ENCODE measurements at places on chromosomes 3 and 15.

DNA sequence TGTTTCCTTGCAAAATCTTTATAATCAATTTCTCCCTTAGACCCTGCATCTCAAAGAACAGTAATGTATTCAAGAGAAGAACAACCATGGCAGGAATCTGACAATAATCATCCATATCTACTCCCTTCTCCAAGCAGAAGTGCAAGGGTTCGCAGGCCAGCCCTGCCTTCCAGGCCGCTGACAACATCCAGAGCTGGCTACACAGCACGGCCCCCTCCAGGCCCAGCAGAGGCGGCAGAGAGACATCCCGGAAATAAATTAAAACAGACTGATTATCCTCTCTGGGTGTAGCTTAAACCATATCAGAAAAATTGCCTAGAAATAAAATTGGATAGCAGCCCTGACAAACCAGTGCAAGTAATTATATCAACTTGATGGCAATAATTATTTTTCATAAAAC lies 223.3 kb downstream of the FAM43A start:
- no peak for DNase-seq

GRCh38 chr3:96200897-96201296 lies 613.5 kb upstream of the EPHA6 start:
- DNase-seq, result no peak

- DNase-seq, result no peak
These were observed 116.3 kb downstream of the RPL22L1 start for GRCh38 chr3:170753421-170754310.

- DNase-seq, result no peak
These were observed 43.1 kb downstream of the DNAJB8 start for GRCh38 chr3:128423525-128424147.

DNA sequence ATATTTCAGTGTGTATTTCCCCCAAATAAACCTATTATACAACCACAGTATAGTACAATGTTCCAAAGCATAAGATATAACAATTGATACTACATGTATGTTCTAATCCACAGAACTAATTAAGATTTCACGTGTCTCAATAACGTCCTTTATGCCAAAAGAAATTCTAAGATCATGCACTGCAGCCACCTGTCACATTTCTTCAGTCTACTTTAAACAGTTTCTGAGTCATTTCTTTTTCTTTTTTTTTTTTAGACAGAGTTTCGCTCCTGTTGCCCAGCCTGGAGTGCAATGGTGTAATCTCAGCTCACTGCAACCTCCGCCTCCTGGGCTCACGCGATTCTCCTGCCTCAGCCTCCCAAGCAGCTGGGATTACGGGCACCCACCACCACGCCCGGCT lies 190.2 kb downstream of the STAG1 start:
- DNase-seq, result no peak

DNA sequence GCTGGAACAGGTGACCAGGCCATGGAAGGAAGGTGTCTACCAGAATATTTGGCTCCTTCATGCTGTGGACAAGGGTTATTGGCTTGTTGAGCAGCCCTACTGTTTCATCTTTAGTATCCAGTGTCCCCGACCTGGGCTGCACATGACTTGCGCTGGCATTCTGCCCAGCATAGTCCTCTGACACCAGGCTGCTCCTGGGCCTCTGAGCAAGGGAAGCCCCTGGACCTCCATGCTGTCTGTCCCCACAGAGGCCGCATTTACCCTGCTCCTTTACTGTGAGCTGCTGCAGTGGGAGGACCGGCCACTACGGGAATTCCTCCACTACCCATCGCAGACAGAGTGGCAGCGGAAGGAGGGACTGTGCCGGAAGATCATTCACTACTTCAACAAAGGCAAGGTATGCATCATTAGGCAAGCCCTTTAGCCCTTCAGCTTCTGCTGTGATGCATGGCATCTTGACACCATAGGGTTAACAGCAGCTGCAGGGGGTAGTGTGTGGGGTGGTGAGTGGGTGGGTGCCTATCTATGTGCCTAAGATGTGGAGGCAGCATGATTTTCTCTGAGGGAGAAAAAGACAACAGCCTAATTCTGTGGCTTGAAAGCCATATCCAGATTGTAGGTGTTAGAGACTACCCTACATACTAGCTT lies 44.0 kb upstream of the MANF start:
- DNase-seq, result no peak

DNA sequence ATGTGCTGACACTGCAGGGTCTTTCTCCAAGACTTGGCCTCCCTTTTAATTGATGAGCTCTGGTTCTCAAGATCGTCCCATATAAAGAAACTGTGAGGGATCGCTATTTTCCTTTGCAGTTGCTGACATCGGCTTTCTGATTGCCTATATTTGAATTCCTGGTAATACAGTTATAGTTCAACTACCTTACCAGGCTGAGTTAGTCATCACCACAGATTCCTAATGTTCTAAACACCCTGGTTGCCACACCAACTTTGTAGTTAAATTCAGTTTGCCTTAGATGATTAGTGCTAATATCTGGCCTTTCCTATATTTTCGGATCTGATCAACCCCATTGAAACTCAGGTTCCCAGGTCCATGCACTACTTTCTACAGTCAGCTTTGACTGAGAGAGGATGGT lies 125.0 kb downstream of the GMNC start:
- DNase-seq, result no peak

GRCh38 chr3:13843351-13843750 lies 36.5 kb downstream of the WNT7A start:
- no peak for DNase-seq

GRCh38 chr3:179454887-179455286 lies 3.6 kb upstream of the GNB4 start:
- no peak for DNase-seq

DNA sequence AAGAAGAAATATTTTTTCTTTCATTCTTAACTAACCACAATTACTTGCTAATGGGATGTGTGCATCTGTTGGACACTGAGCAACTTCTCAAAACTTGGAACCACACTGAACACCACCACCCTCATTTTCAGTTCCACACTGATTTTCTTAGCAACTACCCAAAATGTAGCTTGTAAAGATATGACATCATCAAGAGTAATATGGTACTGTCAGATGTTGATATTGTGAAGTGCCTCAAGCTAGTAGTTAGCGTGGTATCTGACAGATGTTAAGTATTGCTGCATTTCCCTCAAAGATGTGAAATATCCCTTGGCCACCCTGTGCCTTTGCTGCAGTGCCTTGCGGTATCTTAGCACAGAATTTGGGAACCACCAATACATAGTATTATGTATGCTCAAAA lies 9.3 kb downstream of the RFTN1 start:
- DNase-seq, result no peak

GRCh38 chr15:67444100-67444499 lies 76.8 kb upstream of the C15orf61 start:
- DNase-seq, result no peak

GRCh38 chr3:126956866-126957650 lies 25.9 kb upstream of the PLXNA1 start:
- no peak for DNase-seq

DNA sequence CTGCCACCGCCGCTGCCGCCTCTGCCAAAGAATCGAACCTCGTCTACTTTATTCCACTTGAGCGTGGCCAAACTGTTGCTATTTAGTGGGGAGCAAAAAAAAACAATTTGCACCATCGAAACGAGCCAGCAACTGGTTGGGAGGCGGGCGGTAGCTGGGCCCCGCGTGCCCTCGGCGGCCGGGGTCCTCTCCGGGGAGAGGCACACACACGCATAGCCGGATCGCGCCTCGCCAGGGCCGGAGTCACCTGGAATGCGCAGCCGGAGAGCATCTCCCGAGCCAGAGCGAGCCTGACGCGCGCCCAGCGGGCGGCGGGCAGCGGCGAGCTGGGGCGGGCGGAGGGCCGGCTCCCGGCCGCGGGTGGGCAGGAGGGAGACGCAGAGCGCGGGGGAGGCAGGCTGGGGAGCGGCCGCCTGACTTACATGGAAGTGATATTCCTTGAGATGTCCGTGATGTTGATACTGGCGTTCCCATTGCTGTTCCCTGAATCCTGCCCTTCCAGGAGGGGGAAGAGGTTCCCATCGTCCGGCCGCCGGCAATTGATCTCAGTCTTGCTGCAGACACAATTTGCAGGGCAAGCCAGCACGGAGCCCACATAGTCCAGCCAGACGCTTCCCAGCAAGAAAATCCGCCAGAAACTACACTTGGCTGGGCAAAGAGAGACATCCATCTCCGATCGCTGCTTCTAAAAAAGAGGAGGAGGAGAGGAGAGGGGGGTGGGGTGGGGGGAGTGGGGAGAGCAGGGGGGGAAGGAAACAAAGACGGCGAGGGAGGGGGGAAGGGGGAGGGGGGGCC lies 858 bp downstream of the NTRK3 start:
- DNase-seq, result no peak

- no peak for DNase-seq
These were observed 50.1 kb downstream of the SYN2 start for GRCh38 chr3:12054245-12054644.

DNA sequence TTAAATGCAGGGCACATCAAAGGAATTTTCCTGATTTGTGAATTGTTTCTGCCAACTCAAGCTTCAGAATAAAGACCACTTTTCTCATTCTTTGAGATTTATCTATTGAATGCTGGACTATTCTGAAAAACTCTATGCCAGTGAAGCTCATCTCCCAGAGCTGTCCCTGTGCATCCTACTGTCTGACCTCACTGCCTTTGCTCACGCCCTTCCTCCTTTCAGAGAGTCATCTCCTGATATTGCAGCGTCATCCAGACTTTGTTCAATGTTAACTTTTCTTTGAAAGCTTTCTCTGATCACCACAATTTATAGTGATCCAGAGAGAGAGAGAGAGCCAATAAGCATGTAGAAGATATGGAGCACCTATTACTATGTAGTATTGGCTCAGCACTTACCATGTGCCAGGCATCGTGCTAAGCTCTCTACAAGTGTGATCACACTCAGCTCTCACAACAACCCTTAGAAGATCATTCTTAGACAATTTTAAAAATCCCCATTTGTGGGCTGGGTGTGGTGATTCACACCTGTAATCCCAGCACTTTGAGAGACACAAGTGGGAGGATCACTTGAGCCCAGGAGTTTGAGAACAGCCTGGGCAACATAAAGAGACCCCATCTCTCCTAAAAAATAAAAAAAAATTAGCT lies 30.2 kb upstream of the TLE3 start:
- DNase-seq, result no peak

DNA sequence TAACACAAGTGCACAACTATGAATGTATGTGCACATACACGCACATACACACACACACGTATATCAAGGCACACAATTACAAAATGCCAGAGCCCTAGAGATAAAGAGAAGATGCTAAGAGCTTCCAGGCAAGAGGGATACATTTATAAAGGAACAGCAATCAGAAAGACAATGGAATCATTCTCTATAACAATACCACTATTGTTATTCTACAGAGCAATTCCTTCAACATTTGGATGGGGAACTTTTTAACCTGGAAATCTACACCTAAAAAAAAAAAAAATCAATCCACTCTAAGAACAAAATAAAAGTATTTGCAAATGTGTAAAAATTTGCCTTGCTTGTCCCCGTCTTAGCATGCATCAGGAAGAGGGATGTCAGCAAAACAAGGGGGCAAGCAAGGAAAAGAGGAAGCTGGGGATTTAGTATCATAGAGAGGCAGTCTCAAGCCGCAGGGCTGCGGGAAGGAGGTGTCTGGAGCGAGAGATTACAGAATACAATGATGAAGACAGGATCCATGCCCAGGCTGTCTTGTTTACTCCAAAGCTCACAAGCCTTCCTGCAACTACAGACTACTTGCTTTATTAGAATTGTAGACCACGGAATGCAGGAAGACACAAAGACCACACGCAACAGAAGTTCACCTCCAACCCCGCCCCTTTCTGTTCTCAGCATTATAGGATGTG lies 220.2 kb downstream of the NTRK3 start:
- DNase-seq, result no peak

DNA sequence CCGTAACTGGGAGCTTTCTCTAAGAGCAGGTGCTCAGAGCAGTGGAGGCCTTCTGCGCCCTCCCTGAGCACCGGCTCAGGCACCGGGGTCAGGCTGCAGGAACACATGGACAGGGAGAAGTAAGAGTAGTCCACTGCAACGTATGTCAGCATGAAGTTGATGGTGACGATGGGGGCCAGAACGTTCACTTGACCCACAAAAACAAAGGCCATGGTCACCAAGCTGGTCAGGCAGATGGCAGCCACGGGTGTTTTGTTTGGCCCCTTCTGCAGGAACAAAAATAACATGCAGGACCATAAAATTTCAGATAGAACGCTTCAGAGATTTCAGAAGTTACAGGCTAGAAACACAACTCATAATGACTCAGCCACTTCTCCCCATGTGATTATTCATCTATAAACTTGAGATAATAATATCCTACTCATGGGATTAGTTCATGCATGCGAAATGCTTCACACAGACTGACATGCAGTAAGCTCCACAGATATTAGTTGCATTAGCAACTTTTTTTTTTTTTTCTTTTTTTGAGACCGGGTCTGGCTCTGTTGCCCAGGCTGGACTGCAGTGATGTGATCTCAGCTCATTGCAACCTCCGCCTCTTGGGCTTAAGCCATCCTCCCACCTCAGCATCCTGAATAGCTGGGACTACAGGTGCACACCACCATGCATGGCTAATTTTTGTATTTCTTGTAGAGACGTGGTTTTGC lies 52.2 kb upstream of the HEG1 start:
- no peak for DNase-seq

GRCh38 chr3:44309500-44309899 lies 29.1 kb upstream of the TCAIM start:
- DNase-seq, result no peak

DNA sequence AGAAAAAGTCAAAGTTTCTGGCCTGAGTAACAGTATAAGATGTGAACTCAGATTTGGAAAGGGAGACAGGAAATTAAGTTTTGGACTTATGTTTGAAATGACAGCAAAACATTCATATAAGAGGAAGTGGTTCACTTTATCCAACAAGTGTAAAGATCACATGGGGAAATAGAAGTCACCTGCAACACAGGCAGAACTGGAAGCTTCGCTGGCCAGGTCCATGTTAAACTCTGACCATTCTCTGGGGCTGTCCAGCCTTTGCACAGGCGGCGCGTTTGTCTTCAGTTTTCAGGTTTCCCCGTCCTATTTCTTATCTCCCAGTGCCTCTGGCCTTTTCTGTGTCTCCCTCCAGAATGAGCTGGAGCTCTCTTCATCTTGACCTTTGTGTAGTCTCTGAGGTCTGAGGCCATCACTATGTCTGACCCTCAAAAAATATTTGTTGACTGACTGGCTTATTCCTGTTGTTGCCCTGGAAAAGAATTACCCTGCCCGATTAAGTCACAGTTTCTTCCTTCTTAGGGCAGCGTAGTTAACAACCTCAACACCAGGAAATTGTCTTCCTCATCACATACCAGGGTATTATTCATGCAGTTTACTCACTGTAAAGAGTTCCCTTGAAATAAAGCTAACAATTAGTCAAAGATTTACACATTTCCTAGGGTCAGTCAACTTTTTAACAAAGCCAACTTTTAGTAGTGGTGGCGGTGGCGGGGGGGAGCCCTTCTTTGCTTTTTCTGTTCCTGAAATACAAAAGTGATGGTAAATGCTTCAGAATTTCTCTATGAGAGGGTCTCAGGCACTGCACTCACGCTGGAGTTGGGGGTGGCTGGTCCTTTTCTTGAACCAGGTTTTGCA lies 959 bp upstream of the RASA2 start:
- DNase-seq, result peak; percentile 37

GRCh38 chr3:9352917-9353752 lies 9.7 kb upstream of the THUMPD3 start:
- peak; percentile 54 for DNase-seq
